IMR-90 (cell line): ENCODE measurements at places on chromosomes 7 and 10. TPM values are rescaled to one million over a fixed set of nuclear protein-coding genes. Genes with fewer than 3 reads are reported as not detected.

DNA sequence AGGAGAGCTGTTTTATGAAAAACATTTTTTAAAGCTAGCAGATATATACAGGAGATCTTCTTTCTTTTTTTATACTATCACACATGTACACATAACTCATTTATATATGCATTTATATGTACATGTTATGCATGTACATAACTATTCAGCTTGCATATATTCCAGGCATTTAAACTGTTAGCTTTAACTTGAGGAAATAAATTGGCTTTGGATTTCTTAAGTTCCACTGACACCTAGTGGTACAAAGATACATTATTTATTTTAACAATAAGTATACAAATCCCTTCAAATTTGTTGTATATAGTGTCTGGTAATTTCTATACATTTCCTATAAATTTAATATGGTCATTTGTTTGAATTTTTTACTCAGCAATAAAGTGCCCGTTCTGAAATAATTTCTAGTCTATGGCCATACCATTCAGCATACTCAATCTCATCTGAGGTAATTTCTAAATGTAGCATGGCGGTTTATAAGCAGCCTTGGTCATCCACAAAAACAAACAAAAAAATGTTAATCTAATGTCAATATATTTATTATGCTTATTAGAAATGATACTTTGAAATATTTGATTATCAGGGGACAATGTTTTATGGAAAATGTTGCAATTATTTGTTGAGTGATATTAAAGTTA, 11.6 kb downstream of the ZDHHC6 start:
- H3K36me3 ChIP-seq = peaks cover 20% of the 10 kb centered on the region
- no peaks in the 10 kb centered on the region for H3K4me1 ChIP-seq
- H3K27me3 ChIP-seq = no peaks in the 10 kb centered on the region
- H3K4me3 ChIP-seq = no peak overlapping the region

The PAOX gene
- 3.6 and 3.8 TPM in 2 replicates for total RNA-seq

- peak; percentile 28 for DNase-seq
- peaks cover 13% of the 10 kb centered on the region for H3K4me1 ChIP-seq
- peak overlapping the region; percentile 63 for H3K4me3 ChIP-seq
- peak overlapping the region; percentile 60 for H3K27ac ChIP-seq
- peaks cover 10% of the 10 kb centered on the region for H3K36me3 ChIP-seq
- no peaks in the 10 kb centered on the region for H3K27me3 ChIP-seq
Measured at GRCh38 chr10:988667-989545, 672 bp downstream of the GTPBP4 start.

GRCh38 chr7:15603124-15603523, 41.3 kb upstream of the AGMO start:
- no peaks in the 10 kb centered on the region for H3K36me3 ChIP-seq
- no peaks in the 10 kb centered on the region for H3K4me1 ChIP-seq
- H3K4me3 ChIP-seq = no peak overlapping the region
- H3K27ac ChIP-seq = no peak overlapping the region
- H3K27me3 ChIP-seq = no peaks in the 10 kb centered on the region

- H3K27me3 ChIP-seq = no peaks in the 10 kb centered on the region
- no peaks in the 10 kb centered on the region for H3K4me1 ChIP-seq
- no peaks in the 10 kb centered on the region for H3K36me3 ChIP-seq
- no peak for DNase-seq
- H3K27ac ChIP-seq = no peak overlapping the region
Measured at GRCh38 chr10:84660450-84661159, 332.2 kb downstream of the CCSER2 start.

- H3K27ac ChIP-seq = no peak overlapping the region
- H3K36me3 ChIP-seq = peaks cover 2% of the 10 kb centered on the region; the same call in 1 of the 2 replicates
- no peak for DNase-seq
Measured at GRCh38 chr10:16599662-16600061, 78.0 kb upstream of the C1QL3 start.

DNA sequence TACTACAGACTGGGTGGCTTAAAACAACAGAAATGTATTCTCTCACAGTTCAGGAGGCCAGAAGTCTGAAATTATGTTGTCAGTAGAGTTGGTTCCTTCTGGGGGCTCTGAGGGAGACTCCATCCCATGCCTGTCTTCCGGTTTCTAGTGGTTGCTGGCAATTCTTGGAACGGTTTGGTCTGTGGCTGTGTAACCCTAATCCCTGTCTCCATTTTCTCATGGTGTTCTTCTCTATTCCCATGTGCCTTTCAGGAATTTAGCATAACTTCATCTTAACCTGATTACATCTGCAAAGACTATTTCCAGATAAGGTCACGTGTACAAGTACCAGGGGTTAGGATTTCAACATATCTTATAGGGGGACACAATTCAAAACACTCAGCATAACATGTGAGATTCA, 73.2 kb downstream of the FAM241B start:
- H3K4me1 ChIP-seq = peaks cover 8% of the 10 kb centered on the region
- H3K27me3 ChIP-seq = peaks cover 9% of the 10 kb centered on the region; the same call in 1 of the 2 replicates
- H3K36me3 ChIP-seq = no peaks in the 10 kb centered on the region
- no peak for DNase-seq

GRCh38 chr7:138116141-138116540, 39.9 kb downstream of the AKR1D1 start:
- peak; percentile 32 for DNase-seq
- H3K4me3 ChIP-seq = no peak overlapping the region

DNA sequence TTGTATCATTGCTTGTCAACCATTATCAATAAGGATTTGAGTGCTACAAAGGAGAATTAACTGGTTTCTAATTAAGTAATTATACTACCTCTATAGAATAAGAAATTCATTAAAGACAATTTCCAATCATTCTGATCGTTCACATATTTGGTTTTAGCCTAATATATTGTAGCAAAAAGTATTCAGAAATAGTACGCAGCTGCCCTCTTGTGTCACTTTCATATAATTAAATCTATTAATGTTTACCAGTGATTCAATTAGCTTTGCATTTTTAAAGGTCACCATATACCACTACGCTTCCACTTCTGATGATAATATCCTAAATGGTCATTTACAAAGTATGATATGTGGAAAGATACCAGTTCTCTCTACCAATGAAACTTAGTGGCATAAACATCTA, 128.3 kb downstream of the NEBL start:
- H3K27ac ChIP-seq = no peak overlapping the region
- no peaks in the 10 kb centered on the region for H3K27me3 ChIP-seq
- no peak overlapping the region for H3K4me3 ChIP-seq
- H3K4me1 ChIP-seq = no peaks in the 10 kb centered on the region
- no peak for DNase-seq
- no peaks in the 10 kb centered on the region for H3K36me3 ChIP-seq

The EPO gene
- not detected in 2 replicates for total RNA-seq

DNA sequence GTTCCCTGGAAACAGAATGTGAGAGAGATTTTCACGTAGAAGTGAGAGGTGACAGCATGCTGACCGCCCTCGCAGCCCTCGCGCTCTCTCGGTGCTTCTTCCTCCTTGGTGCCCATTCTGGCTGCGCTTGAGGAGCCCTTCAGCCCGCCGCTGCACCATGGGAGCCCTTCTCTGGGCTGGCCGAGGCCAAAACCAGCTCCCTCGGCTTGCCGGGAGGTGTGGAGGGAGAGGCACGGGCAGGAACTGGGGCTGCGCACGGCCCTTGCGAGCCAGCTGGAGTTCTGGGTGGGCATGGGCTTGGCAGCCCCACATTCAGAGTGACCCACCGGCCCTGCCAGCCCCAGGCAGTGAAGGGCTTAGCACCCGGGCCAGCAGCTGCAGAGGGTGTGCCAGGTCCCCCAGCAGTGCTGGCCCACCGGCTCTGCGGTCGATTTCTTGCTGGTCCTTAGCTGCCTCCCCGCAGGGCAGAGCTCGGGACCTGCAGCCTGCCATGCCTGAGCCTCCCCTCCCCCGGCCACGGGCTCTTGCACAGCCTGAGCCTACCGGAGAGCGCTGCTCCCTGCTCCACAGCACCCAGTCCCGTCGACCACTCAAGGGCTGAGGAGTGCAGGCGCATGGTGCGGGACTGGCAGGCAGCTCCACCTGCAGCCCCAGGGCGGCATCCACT, 888.7 kb upstream of the ZWINT start:
- H3K27ac ChIP-seq = no peak overlapping the region
- no peak for DNase-seq
- H3K4me3 ChIP-seq = no peak overlapping the region

DNA sequence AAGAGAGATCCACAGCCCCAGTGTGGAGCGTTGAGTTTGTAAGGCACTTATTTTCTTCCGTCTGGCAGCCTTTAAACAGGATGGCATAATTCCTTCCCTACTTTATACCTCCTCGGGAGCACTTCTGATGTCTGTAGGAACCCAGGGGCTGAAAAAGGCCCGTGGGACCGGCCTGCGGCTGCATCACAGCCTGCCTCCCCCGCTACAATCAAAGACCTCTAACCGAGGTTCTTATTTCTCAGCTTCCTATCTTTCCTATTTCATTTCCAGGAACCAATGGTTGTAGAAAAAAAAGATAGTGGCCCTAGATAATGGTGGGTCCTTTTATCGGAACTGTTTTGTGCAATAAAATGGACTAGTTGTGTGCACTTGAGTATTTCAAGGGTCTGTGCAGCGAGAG, 4.1 kb upstream of the CTBP2 start:
- no peak overlapping the region for H3K27ac ChIP-seq
- peaks cover 4% of the 10 kb centered on the region for H3K27me3 ChIP-seq
- no peak overlapping the region for H3K4me3 ChIP-seq
- no peaks in the 10 kb centered on the region for H3K36me3 ChIP-seq
- no peak for DNase-seq
- peaks cover 2% of the 10 kb centered on the region; the same call in 1 of the 2 replicates for H3K4me1 ChIP-seq
